ENCODE measurements at places on chromosomes 6 and 20. TPM values are rescaled to one million over a fixed set of nuclear protein-coding genes. Genes with fewer than 3 reads are reported as not detected.

The SRSF12 gene
- total RNA-seq = 0.56 TPM

The MYLK4 gene
- total RNA-seq = 0.44 TPM

The ZSCAN23 gene
- total RNA-seq = 1.4 TPM

The TCF15 gene
- not detected for total RNA-seq

The RAMACL gene
- 1.2 TPM for total RNA-seq

The SLC17A2 gene
- total RNA-seq = not detected

The MUC22 gene
- total RNA-seq = not detected

The FOXQ1 gene
- total RNA-seq = not detected

GRCh38 chr6:109332748-109333147 is 49.5 kb downstream of the CD164 start:
- DNase-seq = no peak

GRCh38 chr6:130041594-130041993 is 23.2 kb downstream of the L3MBTL3 start:
- DNase-seq = no peak

- no peak for DNase-seq
Measured at GRCh38 chr20:19750101-19750606, 7.9 kb upstream of the RIN2 start.

GRCh38 chr20:21324126-21324525 is 21.0 kb downstream of the XRN2 start:
- DNase-seq = no peak

DNA sequence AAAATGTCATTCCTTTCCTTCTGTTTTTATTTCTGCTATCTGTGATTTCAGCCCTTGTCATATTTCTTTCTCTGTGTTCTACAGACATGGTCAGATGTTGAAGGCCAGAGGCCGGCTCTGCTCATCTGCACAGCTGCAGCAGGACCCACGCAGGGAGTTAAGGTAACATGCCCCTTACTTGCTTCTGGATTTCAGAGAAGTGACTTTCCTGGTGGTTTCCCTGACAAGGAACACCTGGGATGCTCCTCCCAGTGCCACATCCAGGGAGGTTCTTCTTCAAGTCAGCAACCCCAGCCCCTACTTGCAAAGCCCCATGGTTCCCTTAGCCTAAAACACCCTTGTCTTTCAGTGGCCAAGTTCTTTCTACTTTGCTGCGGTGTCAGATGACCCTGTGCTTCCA is 41.3 kb downstream of the CDH26 start:
- DNase-seq = no peak

DNA sequence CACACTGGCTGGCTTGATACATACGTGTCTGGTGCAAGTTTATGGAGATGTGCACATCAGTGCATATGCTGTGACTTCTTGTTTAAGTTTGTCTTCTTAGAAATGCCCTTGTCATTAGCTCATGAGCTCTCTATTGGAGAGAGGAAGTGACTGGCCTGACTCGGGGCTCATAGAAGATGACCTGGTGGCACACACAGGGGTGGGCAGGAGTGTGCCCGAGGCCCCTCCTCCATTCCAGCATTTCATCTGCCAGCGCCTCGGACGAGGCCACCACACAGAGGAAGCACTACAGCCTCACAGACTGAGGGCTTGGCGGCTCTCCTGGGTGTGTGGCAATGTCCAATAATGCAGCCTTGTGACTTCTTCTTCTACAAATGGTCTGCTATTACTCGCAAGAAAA is 109.7 kb downstream of the FAM120B start:
- no peak for DNase-seq

DNA sequence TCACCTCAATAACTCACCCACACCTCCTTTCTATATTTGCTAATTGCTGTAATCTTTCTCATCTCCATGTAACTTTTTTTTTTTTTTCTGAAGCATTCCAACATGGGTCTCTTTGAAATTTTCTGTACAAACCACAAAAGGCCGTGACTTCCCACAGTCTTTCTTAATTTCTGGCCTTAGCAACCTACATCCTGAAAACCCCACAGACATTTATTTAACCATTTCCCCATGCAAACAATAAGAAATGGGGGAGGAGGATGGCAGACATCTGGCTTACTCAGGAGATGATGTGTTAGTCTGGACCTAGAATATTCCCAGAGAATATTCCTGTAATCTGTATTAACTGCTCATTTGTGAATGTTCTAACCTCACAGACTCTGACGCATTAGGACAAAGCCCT is 57.6 kb downstream of the MEP1A start:
- no peak for DNase-seq

DNA sequence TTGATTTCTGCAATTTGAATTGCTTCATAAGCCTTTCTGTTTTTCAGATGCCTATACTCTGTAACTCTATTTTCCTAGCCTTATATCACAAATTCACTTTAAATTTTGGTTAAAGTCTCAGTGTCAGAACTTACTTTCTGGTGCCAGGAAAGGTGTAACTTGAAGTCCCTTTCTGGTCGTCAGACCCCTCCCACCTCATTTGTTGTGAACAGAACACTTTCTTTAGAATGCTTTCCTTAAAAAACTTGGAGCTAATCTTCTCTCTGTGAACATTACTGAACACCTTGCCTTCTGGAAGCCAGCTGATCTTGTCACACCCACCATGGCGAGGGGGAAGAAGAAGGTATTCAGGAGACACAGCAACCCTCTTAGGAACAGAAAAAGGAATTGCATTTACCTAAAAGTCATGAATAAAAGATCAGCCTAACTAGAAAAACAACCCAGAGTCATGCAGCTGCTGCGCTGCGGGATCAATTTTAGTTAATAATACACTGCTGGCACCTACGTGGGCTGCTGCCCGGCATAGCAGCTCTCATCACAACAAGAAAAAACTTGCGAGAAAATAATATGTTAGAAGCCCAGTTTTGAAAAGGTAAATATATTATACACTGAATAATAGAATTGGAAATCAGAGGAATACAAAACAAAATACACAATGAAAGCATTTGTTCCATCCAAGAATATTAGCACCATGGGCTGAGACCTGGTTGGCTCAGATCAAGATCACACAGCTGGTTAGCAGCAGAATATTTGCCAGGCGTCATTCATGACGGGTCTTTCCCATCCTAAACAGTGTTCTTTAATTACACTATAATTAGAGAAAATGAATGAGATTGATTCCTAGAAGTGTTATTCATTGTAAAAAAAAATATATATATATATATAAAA is 5.8 kb upstream of the FAM217A start:
- no peak for DNase-seq

GRCh38 chr6:29981211-29981812 is 39.0 kb downstream of the HLA-A start:
- DNase-seq = no peak

GRCh38 chr6:81929828-81930227 is 177.3 kb upstream of the TENT5A start:
- no peak for DNase-seq

Measured in naive thymus-derived CD4-positive, alpha-beta T cell (primary cell).